ENCODE measurements at places on chromosomes 13 and 19.

GRCh38 chr13:37375724-37376123 lies 222.8 kb downstream of the POSTN start:
- DNase-seq, result no peak

- DNase-seq, result no peak
Observed at GRCh38 chr19:29216021-29216420, 3.1 kb upstream of the UQCRFS1 start.

- peak; percentile 89 for DNase-seq
Observed at GRCh38 chr13:44989071-44989889, at the start of the genes GPALPP1 and NUFIP1. Gene GPALPP1, plus strand, starts transcription at chr13:44989538. Its CDS starts 117 bp downstream, at chr13:44989655. Gene NUFIP1, minus strand, starts transcription at chr13:44989471. Its CDS starts 35 bp downstream, at chr13:44989436.

- no peak for DNase-seq
Observed at GRCh38 chr13:109945206-109945960, 159.0 kb upstream of the IRS2 start.

DNA sequence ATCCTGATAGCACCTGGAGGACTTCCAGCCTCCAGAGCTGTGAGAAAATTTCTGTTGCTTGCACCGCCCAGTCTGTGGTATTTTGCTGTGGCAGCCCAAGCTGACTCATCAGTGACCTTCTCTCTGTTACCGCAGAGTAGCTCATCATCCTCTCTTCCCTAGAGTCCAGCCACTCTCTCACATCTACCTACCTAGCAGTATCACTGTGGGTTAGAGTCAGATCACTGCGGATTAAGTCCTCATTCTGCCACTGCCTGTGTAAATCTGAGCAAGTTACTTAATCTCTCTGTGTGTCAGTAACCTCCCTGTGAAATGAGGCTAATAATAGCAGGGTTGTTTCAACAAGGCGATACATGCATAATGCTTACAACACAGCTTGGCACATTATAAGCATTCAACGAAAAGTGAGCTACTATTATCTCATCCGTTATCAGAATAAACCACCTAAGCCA lies 40.3 kb upstream of the USPL1 start:
- peak; percentile 12 for DNase-seq

GRCh38 chr13:26448032-26448431 lies 109.5 kb upstream of the WASF3 start:
- DNase-seq, result no peak

DNA sequence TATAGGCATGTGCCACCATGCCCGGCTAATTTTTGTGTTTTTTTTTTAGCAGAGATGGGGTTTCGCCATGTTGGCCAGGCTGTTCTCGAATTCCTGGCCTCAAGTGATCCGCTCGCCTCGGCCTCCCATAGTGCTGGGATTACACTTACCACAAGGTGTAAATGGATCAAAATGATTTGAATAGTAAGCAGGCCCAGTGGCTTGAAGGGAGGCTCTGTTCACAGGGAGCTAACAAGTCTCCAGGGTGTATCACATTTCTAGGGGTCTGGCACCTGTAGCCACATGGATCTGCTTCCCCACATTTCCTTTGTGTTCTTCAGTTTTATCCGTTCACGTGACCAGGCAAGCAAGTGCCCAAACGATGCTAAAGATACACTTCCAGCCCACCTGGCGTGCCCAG lies 13.5 kb upstream of the CNFN start:
- no peak for DNase-seq

GRCh38 chr19:589693-590395 lies at the start of gene HCN2:
Gene HCN2, plus strand, starts transcription at chr19:589881. Its CDS starts 65 bp downstream, at chr19:589946.
- DNase-seq, result no peak

DNA sequence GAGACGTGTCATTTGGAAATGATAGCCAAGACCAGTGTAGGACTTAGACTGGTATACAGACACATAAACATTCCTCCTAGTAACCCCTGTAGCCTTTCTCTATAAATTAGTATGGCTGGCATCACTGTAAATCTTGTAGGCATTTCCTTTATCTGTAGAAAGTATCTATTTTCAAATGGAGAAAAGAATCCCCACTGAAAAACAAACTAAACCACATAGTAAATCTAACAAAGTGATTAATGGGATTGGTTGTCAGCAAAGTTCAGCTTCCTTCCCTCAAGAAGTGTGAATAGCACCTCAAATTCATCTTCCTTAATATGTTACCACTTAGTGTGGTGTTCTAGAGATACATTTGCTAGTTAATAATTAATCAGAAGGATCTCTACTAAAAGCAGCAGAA lies 119.4 kb upstream of the NBEA start:
- no peak for DNase-seq

DNA sequence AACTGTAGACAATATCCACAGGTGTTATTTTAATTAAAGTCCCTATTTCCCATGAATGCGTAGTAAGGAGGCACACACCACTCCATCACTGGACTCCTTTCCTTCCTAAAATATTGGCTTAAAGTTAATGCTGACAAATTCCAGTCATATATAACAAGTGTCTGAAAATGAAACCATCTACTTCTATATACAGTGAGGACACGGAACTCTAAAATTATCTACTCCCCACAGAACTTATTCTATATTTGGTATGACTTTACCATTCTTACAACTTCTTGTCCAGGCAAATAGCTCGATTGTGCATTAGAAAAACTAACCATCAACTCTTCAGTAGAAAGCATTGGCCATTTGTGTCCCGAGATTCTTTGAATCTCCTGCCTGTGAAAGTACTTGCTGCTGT lies 1560.2 kb downstream of the EFNB2 start:
- no peak for DNase-seq

GRCh38 chr19:32359581-32359980 lies 14.2 kb downstream of the ZNF507 start:
- DNase-seq, result no peak

DNA sequence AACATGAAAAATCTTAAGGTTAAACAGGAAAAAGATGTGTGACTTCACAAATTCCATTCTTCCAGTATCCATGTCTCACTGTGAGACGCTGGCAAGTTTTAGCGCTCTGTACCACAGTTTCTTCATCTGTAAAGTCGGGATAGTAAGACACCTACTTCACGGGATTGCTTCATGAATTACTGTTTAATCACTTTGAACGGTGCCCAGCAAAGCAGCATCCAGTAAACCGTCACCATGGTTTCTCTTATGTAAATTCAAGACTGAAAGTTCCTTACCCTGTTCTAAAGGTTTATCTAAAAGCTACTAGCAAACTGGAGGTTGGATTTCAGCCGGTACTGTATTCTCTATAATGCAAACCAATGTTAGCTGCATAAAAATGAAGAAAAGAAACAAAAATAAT lies 53.5 kb downstream of the KATNAL1 start:
- no peak for DNase-seq

DNA sequence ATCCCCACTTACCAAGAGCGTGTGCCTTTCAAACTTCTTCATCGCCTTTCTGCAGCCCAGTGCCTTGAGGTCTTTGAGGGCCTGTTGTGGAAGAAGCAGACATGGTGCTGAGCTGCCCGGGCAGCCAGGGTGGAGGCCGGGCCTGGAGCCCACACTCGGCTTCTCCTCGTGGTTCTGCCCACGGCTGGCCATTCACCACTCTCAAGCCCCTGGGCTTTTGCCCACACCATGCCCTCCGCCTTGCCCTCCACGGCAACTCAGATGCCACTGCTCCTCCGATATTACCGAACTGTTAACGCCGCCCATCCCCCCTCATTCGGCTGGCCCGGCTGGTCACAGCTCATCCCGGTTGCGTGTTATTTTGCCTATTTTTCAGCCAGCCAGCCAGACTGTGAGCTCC lies 5.3 kb downstream of the IL4I1 start:
- DNase-seq, result no peak

- DNase-seq, result no peak
Observed at GRCh38 chr19:34232566-34233481, 21.5 kb upstream of the GARRE1 start.

DNA sequence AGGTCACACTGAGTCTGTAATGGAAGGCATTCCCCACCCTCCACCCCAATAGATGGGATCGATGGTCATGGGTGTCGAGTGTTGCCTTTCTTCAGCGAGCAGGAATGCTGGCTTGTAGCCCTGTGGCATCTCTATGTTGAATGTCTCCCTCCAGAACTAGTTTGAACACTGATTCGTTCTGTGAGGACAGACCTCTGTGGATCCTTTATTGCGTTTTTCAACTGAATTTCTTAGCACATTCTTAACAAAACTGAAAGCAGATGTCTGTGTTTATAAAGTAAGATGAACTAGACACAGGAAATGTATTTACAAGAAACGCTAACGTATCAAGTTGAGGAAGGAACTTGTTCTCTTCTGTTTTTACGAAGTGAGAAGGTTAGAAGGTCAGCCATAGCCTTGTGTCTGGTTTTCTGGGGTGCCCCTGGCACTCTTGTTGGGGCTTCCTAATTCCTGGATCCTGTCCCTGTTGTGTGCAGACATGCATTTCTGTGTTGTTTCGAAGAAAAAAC lies 36.8 kb upstream of the TM9SF2 start:
- DNase-seq, result no peak

DNA sequence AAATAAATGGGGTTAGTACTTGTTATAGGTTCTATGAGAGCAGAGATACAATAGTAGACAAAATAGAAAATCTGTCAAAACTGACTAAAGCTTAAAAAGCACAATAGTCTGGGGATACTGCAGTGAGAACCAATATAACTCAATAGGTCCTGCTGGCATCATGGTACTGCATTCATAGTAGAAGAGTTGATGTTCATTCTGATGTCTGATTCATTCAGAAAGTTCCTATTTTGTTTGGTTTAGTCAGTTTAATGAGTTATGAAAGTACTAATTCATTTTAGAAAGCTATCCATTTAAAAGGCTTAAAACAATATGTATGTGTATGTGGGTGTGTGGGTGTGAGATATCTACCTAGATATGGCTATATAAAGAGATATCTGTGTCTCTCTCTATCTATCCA lies 152.8 kb downstream of the LHFPL6 start:
- DNase-seq, result no peak

GRCh38 chr19:41457241-41457640 lies 14.3 kb downstream of the ERICH4 start:
- DNase-seq, result no peak

GRCh38 chr19:4401769-4402170 lies 670 bp upstream of the CHAF1A start:
- DNase-seq, result no peak

DNA sequence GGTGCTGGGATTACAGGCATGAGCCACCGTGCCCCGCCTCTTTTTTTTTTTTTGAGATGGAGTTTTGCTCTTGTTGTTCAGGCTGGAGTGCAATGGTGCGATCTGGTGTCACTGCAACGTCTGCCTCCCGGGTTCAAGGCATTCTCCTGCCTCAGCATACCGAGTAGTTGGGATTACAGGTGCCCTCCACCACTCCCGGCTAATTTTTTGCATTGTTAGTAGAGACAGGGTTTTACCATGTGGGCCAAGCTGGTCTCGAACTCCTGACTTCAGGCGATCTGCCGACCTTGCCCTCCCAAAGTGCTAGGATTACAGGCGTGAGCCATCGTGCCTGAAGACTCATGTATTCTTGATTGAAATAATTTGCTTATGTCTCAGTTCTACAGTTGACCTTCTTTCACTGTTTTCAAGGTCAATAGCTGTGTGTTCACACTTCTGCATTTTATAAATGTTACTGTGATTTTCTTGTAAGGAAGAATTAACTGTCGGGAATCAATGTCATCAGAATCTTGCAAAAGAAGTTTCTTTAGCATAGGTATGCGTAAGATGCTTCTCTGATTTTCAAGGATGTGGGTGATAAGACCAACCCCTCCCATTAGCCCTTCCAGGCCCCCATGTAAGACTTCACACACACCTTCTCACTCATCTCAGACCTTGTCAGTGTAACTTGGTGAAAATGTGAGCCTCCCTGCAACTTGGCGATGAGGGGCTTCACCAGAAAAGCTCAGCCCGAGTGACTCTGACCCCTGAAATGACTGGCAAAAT lies 12.7 kb upstream of the ZNF701 start:
- DNase-seq, result no peak

DNA sequence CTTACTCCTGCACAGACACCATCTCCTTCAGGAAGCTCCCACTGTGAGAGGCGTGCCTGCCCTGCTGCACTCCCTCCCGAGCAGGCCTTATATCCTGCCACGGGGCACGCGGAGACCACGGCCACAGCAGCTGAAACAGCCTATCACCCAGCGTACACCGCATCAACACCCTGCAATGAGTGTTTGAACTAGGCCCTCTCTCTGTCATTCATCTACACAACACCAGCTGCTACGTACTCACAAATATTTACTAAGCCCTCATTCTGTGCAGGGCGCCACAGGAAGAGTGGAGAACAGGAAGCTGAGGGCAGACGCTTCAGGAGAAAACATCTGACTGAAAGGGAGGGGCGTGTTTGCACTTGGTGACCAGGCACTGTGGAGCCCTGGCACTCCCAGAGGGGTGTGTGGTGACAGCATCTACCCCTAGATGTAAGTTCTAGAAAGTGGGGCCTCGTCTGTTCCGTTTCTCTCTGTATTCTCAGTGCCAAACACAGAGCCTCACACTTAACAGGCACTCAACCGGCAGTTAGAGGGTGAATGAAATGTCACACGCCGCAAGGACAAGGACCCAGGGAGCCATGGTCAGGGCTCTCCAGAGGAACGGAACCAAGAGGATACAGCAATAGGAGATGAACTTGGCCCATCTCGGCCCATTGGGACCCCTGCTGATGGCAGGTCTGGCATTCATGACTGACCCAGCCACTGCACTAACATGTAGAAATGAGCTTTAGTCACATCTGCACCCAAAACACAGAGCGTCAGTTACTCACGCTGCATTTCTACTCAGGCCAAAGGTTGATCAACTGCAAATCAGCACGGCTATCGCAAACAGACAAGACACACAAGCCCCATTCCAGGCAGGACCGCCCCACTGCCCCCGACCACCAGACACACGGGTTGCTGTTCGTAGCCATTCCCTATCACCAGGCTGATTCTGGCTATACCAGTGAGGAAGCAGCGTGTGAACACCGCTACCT lies 15.7 kb downstream of the RANBP3 start:
- DNase-seq, result peak; percentile 34

DNA sequence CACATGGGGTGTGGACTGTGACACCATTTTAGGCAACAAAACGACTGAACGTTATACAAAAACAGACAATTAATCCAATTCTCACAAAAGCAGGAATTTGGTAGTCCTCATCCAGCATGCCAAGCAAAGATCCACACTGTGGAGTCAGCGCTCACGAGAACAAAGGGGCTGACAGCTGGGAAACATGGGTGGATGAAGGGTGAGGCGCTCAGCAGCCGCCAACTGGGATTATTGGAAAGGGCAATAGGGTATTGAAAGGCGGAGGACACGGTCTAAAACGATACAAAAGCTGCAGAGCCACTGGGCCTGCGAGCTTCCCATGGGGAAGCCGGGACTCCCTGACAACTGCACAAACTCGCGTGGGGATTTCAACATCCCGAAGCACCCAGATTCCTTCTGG lies 4.7 kb upstream of the ZNF813 start:
- no peak for DNase-seq

DNA sequence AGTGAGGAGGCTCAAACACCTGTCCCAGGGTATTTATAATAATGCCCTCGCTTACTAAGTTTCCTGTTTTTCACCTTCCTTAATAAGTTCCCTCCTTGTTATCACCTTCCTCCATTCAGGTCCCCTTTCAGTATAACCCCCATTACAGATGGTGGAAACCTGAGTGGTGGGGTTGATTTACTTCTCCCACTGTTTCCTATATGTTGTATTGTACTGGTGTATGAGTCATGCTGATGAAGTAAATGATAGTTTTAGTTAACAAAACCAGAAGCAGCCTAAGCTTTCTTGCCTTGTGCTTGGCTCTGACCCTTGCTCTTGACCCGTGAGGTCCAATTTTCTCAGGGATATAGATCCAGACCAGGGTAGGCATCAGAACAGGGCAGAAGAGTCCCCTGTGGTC lies 22.3 kb upstream of the TNFSF11 start:
- no peak for DNase-seq

All from stimulated activated CD8-positive, alpha-beta memory T cell treated with anti-CD3 and anti-CD28 coated beads, Interleukin-15, amount 100 ng/mL, for 4 hours (primary cell).